ENCODE measurements at places on chromosomes 4 and X. TPM values are rescaled to one million over a fixed set of nuclear protein-coding genes. Genes with fewer than 3 reads are reported as not detected.

DNA sequence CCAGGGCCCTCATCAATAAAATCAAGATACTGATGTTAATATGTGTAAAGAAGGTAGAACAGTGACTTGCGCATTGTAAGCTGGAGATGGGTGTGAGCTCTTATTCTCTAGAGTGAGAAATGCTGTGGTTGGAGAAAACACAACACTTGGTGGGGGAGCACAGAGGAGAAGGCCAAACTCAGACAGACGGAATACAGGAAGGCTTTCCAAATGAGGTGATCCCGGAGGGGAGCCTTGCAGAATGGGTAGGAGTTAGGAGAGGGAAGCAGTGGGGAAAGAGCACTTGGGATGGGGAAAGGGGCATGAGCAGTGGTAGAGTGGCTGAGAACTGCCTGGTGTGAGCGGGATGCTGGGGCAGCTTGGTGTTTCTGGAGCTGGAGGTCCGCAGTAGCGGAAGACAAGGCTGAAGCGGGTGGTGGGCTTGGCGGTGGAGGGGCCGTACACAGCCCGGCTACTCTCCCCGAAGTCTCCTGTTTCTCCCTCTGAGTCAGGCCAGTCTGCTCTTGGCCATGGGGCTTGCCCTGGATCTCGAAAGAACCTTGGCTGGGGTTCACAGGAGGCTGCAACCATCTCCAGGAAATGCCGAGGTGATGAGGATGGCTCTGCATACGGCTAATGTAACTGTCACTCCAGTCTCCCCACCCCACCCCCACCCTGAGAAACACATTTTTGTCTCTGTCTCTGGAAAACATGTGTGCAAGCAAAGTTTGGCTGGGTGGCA is 11.3 kb upstream of the PLAC1 start:
- peak; percentile 66 for DNase-seq
- no peak overlapping the region for H3K4me3 ChIP-seq
- peak overlapping the region; percentile 7 for H3K27ac ChIP-seq
- no peaks in the 10 kb centered on the region for H3K27me3 ChIP-seq
- no peaks in the 10 kb centered on the region for H3K36me3 ChIP-seq

DNA sequence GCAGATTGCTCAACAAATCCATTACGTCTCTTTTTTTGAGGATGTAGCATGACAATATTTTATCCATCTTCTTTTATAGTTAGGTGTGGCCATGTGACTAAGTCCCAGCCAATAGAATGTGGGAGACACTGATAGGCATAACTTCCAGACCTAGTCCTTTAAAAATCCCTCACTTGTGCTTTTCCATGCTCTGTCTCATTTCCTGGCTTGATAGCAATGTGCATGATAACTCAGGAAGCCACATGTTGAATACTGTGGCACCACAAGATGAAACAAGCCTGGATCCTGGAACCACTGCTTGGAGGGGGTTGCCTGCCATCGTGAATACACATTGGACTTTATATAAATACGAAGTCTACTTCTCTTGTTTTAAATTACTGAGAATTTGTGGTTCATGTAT is 184.0 kb upstream of the NEIL3 start:
- no peak overlapping the region for H3K4me3 ChIP-seq
- no peaks in the 10 kb centered on the region for H3K36me3 ChIP-seq
- no peaks in the 10 kb centered on the region for H3K4me1 ChIP-seq
- no peak overlapping the region for H3K27ac ChIP-seq
- no peak for DNase-seq
- H3K27me3 ChIP-seq, result no peaks in the 10 kb centered on the region

GRCh38 chrX:7191681-7192110 is 43.7 kb upstream of the PUDP start:
- H3K27me3 ChIP-seq, result no peaks in the 10 kb centered on the region
- no peaks in the 10 kb centered on the region for H3K4me1 ChIP-seq
- H3K4me3 ChIP-seq, result no peak overlapping the region
- no peak overlapping the region for H3K27ac ChIP-seq
- DNase-seq, result no peak
- H3K36me3 ChIP-seq, result no peaks in the 10 kb centered on the region

DNA sequence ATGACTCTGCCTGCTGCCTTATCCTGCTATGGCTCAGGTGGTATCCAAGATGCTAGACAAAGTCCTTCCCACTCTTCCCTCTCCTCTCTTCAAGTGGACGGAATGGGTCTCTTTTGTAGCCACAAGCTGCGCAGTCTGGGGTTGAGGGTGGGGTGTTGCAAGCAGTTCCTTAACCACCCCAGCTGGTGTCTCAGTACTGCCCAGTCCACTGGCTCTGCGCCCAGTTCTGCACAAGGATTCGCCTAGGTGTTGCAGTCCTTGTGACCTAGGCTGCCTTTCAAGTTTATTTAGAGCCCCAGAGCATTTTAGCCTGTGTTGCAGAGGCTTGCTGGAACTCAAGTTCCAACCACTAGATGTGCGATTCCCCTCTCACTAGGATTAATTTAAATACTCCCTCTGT is 120.7 kb downstream of the NEXMIF start:
- no peak overlapping the region for H3K27ac ChIP-seq
- no peak for DNase-seq
- no peak overlapping the region for H3K4me3 ChIP-seq

- H3K27me3 ChIP-seq, result no peaks in the 10 kb centered on the region
- no peak for DNase-seq
- no peaks in the 10 kb centered on the region for H3K4me1 ChIP-seq
- no peak overlapping the region for H3K4me3 ChIP-seq
Measured at GRCh38 chrX:108516184-108516583, 76.5 kb downstream of the COL4A5 start.

PLXNB3 gene
- total RNA-seq, result 7.9 TPM

GRCh38 chrX:17067534-17067933 is 121.1 kb downstream of the REPS2 start:
- no peak for DNase-seq
- no peaks in the 10 kb centered on the region for H3K27me3 ChIP-seq
- no peaks in the 10 kb centered on the region for H3K4me1 ChIP-seq
- no peak overlapping the region for H3K4me3 ChIP-seq
- H3K36me3 ChIP-seq, result no peaks in the 10 kb centered on the region

DNA sequence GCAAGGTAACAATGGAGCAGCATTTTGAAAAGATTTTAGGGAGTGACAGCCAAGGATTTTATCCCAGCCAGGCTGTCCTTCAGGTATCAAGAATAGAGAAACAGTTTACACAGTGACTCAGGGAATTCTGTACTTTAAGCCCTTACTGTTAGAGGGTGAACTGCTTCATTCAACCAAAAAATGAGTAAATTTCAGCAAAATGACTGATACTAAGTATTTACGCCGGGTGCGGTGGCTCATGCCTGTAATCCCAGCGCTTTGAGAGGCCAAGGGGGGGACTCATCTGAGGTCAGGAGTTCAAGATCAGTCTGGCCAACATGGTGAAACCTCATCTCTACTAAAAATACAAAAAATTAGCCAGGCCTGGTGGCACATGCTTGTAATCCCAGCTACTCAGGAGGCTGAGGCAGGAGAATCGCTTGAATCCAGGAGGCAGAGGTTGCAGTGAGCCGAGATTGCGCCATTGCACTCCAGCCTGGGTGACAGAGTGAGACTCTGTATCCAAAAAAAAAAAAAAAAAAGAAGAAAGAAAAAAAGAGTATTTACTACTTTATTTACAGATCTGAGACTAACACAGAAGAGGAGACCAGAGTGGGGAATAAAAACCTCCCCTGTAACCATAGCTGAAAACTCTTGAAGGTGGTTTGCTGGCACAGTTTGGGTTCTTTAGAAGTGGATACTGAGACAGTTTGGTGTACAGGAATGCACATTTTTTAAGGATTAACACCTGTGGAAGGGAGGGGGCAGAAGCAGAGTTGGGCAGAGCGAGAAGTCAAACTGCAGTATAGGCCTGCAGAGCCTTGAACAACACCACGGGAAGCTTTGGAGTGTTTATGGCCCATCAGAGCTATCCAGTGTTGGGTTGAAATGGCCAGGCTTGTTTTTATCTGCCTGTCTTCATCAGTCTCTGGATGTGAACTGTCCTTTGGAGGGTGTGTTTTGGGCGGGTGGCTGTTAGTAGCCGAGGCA is 40.5 kb downstream of the TMEM131L start:
- H3K27ac ChIP-seq, result no peak overlapping the region
- DNase-seq, result no peak
- no peaks in the 10 kb centered on the region for H3K36me3 ChIP-seq
- H3K4me3 ChIP-seq, result no peak overlapping the region
- H3K27me3 ChIP-seq, result no peaks in the 10 kb centered on the region
- no peaks in the 10 kb centered on the region for H3K4me1 ChIP-seq

SLC38A5 gene
- 1.8 TPM for total RNA-seq

OCRL gene
- total RNA-seq, result 26.2 TPM

PLAC1 gene
- not detected for total RNA-seq

- H3K27me3 ChIP-seq, result no peaks in the 10 kb centered on the region
- no peaks in the 10 kb centered on the region for H3K4me1 ChIP-seq
- H3K4me3 ChIP-seq, result no peak overlapping the region
Measured at GRCh38 chrX:21998037-21998436, 34.1 kb upstream of the PHEX start.

MAGEC3 gene
- total RNA-seq, result 0.70 TPM

SPANXB1 gene
- not detected for total RNA-seq

GRCh38 chrX:153209347-153209746 is 30.3 kb downstream of the MAGEA1 start:
- DNase-seq, result no peak
- no peaks in the 10 kb centered on the region for H3K36me3 ChIP-seq
- H3K4me1 ChIP-seq, result no peaks in the 10 kb centered on the region
- H3K27me3 ChIP-seq, result no peaks in the 10 kb centered on the region

DNA sequence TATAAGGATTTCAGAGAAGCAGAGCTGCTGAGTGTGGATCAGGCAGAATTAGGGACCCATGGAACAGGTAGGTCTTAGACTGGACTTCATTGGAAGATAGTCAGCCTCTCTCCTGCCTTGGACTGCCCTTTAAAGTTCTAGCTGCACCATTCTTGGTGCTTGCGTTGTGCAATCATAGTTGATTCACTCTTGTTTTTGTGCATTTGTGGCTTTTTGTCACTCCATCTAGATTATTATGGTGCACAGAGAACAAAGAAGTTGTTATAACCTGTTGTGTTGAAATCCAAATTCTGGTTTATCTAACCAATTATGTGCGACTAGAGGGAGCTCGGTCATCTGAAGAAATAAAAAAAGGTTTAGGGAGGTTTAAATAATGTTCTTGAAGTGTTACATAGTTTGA is 59.3 kb downstream of the JADE1 start:
- no peak overlapping the region for H3K27ac ChIP-seq
- no peaks in the 10 kb centered on the region for H3K4me1 ChIP-seq
- H3K36me3 ChIP-seq, result no peaks in the 10 kb centered on the region
- H3K4me3 ChIP-seq, result no peak overlapping the region
- no peaks in the 10 kb centered on the region for H3K27me3 ChIP-seq

DNA sequence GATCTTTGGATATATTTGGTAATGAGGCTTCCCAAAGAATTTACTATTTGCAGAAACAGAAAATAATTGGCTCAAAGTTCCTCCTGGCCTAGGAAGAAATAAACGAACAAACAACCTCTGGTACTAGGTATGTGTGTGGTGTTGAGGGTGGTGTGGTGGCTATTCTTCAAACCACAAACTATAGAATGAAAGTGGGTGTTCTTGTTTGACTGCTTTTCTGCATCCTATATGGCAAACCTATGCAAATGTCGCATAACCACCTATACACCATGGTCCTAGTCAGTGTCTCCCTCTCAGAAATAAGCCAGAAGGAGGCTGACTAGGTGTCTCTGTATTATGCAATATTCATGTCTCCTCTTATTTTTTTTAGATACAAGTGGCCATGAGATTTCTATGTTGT is 106.6 kb upstream of the PCDH18 start:
- no peak overlapping the region for H3K27ac ChIP-seq
- H3K4me3 ChIP-seq, result no peak overlapping the region
- no peak for DNase-seq
- H3K27me3 ChIP-seq, result no peaks in the 10 kb centered on the region

ZFP42 gene
- not detected for total RNA-seq

GRCh38 chr4:111977419-111977965 is 167.8 kb upstream of the FAM241A start:
- H3K4me3 ChIP-seq, result no peak overlapping the region
- DNase-seq, result no peak
- H3K27me3 ChIP-seq, result no peaks in the 10 kb centered on the region
- no peaks in the 10 kb centered on the region for H3K4me1 ChIP-seq

DNA sequence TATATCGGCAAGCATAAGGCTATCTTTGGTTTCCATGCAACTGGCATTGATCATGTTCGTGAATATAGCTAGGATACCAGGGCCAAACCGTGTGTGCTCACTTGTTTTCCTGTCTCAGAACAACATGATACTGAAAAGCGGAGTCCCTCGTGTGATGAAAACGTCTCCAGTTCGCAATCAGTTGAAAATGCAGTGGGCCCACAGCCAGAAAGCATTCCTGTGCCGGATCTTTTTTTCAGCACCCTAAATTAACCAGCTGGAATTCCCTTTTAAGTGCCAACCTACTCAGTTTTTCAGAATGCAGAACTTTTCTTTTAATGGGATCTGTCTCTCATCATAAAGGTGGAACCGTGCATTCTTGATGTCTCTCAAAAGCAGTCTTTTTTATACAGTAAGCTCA is 130.8 kb upstream of the FRG1 start:
- no peaks in the 10 kb centered on the region for H3K27me3 ChIP-seq
- no peaks in the 10 kb centered on the region for H3K36me3 ChIP-seq
- no peaks in the 10 kb centered on the region for H3K4me1 ChIP-seq
- no peak overlapping the region for H3K27ac ChIP-seq
- H3K4me3 ChIP-seq, result no peak overlapping the region

DNA sequence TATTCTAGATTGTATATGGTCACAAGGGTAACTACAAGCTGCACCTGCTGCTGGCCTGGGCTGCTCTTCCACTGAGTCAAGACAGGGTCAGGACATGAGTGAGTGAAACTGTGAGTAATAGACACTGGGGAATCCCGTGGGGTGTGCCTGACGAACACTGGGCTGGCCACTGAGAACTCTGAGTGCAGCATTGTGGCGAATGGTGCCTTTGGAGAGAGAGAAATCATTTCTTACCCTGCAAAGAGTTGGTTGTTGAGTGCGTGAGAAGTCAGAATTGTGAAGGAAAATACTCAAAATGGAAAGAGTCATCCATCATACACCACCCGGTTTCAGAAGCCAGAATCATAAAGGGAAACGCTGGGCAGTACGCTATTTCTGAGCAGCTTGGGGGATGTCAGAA is 43.1 kb upstream of the LSM6 start:
- no peak overlapping the region for H3K4me3 ChIP-seq
- no peak for DNase-seq
- H3K27me3 ChIP-seq, result no peaks in the 10 kb centered on the region
- H3K4me1 ChIP-seq, result no peaks in the 10 kb centered on the region
- H3K36me3 ChIP-seq, result no peaks in the 10 kb centered on the region

GRCh38 chr4:112517067-112517634 is 1.2 kb upstream of the NEUROG2 start:
- DNase-seq, result no peak
- no peak overlapping the region for H3K27ac ChIP-seq
- H3K4me1 ChIP-seq, result no peaks in the 10 kb centered on the region
- no peaks in the 10 kb centered on the region for H3K36me3 ChIP-seq

GRCh38 chr4:137678796-137679195 is 146.5 kb upstream of the PCDH18 start:
- no peak overlapping the region for H3K4me3 ChIP-seq
- DNase-seq, result no peak
- H3K4me1 ChIP-seq, result no peaks in the 10 kb centered on the region
- H3K36me3 ChIP-seq, result no peaks in the 10 kb centered on the region
- H3K27ac ChIP-seq, result no peak overlapping the region
- H3K27me3 ChIP-seq, result no peaks in the 10 kb centered on the region

F9 gene
- total RNA-seq, result not detected

All from uterus (tissue), 4 donors.